ENCODE measurements at places on chromosomes 6 and 20. TPM values are rescaled to one million over a fixed set of nuclear protein-coding genes. Genes with fewer than 3 reads are reported as not detected.

GRCh38 chr6:85490516-85491248 lies 40.8 kb downstream of the NT5E start:
- no peak for DNase-seq

DNA sequence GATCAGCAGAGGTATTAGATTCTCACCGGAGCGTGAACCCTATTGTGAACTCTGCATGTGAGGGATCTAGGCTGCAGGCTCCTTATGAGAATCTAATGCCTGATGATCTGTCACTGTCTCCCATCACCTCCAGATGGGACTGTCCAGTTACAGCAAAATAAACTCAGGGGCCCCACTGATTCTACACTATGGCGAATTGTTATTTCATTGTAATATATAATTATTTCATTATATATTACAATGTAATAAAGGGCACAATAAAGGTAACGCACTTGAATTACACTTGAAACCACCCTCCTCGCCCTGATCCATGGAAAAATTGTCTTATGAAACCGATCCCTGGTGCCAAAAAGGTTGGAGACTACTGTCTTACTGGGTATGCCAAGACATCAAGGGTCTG lies 18.6 kb downstream of the PRKN start:
- DNase-seq, result no peak

GRCh38 chr20:4375881-4376280 lies 345.8 kb upstream of the PRND start:
- DNase-seq, result no peak

DNA sequence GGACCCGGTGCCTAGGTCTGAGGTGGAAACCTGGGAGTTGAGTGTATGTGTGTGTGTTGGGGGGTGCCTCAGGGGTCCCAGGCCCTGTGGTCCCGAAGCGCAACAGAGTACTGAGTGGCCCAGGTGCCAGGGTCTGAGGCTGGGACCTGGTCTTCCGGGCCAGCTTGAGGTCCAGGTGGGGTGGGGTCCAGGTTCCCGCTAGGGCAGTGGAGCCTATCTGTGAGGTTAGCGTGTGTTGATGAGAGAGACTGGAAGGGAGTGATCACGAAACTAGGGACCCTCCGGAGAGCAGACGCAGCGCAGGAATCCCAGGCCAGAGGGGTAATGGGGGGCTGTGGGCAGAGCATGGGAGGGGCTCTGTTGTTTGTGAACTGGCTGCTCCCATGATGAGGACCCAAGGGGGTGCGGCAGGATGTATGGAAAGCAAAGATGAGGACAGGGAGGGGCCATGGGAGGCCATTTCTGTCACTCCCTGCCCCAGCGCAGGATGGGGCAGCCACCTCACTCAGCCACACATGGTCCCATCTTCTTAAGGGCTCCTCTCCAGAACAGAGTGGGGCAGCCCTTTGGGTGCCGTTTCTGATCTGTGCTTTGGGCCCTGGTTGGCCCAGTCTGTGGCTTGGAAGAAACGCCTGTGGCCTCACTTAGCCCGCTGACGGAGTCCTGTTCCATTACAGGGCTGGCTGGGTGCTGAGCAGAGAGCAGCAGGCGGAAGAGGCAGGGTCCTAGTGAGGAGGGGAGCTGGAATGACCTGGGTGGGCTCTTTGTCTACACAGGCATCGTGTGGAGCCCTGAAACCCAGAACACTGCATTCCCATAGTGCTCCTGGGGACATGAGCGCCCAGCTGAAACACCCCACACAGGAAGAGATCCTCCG lies 872 bp downstream of the HSPA12B start:
- DNase-seq, result no peak

- no peak for DNase-seq
These were observed 165.6 kb upstream of the SULF2 start for GRCh38 chr20:47950913-47951283.

DNA sequence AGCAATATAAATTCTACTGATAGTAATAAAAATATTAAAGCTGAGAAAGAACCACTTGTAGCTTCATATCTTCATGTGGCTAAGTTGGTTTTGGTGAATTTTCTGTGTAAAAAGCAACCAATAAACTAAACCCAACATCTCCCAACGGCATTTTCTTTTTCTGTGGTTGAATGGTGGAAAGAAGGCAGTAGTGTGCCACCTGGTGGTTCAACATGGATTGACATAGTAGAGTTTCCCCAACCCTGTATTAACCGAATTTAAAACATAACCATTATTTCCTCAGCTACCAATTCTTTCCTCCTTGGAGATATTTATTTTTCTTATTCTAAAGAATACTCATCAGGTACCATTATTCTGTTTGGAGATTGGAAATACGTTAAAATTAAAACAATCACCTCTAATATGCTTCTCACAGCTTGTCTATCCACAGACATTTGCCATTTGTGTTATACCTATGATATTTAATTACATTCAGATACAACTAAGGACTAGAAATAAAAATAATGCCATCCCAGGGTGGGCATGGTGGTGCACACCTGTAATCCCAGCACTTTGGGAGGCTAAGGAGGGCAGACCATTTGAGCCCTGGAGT lies 117.1 kb upstream of the EEF1E1 start:
- no peak for DNase-seq

DNA sequence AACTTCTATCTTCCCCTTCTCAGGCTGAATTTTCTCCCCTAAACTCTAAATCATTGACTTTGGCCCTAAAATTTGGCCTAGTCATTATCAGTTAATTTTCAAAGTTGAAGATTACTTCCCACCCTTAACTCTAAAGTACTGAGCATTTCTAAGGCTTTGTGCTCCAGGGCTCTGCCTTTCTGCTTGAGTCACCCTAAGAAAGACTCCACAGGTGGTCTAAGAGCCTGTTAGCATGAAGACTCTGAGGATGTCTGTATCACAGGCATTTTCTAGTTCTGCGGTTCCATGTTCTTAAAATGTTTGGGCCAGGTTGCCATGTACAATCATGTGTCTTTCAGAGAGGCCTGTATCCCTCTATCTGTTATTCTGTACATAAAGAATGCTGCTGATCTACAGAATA lies 808.1 kb upstream of the MANEA start:
- DNase-seq, result no peak

DNA sequence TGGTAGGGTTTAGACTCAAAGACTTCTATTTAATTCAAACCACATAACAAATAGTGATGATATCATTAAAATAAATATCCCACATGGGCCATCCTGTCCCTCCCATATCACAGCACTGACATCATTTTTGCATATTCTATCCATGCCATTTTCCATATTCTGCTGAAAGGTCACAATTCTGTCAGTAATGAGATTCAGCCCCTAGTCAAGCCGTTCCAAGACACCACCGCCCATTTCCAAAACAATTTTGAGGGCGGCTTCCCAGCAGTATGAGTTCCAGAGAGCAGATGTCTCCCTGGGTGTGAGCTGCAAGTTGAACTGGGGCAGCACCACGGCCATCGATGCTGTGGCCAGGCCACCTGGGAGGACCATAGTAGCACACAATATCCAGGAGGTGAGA lies 65.1 kb upstream of the PLEKHG1 start:
- DNase-seq, result no peak

- no peak for DNase-seq
These were observed 73.9 kb downstream of the PLG start for GRCh38 chr6:160775792-160776580.

GRCh38 chr6:158781692-158782373 lies 37.3 kb downstream of the EZR start:
- DNase-seq, result no peak

DNA sequence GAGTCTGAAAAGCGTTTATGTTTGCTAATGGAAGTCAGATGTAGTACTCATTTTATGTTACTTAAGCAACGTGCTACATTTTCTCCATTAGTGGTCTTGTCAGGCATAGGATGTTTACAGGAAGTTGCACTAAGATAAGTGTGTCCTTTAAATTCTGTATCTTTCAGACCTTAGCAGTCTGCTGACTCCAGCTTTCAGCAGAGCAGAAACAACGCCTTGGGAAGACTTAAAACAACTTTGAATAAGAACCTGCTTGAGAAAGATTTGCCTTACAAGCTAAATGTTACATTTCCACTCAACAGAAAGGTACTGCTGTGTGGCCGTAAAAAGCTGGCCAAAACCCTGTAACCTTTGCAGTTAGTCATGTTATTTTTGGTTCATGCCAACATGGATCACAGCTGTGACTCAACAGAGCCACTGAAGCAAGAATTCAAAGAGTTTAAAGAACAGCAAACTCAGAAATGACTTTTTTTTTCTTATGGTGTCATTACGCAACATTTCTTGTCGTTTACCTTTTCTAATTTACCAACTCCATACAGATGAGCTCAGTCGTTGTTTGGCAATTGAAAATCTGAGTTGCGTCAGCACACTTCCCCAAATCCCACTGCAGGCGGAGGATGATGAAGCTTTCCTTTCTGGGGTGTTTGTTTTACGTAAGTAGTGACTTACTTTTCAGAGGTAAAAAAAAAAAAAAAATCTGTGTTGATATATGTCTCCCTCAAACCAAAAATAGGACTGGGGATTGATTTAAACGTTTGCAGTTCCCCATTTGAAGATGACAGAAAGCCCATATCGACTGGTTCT lies 27.9 kb upstream of the BMP6 start:
- DNase-seq, result peak; percentile 74

DNA sequence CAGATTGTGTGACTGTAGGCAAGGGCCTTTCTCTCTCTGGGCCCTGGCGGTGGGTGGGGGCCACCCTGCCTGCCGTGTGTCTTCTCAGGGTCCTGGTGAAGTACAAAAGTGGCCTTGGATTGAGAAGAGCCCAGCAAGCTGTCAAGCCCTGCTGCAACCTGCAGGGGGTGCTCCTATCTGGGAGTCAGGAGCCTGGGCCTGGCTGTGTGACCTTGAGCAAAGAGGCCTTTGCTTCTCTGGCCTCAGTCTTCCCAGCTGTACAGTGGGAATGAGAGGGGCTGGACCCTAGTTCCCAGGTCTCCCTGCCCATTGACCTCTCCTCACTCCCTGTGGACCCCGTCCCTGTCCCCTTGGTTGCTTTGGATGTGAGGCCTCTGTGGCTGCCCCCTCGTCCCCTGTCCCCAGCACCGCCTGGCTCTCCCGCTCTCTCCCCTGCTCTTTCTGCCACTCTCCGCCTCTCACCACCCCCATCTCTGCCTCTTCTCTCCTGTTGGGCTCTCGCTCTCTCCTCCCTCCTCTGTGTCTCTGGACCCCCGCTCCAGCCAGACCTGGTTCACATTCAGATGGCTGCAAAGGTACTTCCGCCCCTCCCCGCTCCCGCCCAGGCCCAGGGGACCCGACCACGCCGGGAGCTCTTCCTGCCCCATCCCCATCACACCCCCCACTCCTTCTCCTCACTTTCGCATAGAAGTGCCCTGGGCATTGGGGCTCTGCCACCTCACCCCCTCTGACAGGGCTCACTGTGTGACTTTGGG lies 46.7 kb downstream of the SRC start:
- no peak for DNase-seq

- no peak for DNase-seq
These were observed 75.2 kb downstream of the ZHX3 start for GRCh38 chr20:41242352-41242751.

DNA sequence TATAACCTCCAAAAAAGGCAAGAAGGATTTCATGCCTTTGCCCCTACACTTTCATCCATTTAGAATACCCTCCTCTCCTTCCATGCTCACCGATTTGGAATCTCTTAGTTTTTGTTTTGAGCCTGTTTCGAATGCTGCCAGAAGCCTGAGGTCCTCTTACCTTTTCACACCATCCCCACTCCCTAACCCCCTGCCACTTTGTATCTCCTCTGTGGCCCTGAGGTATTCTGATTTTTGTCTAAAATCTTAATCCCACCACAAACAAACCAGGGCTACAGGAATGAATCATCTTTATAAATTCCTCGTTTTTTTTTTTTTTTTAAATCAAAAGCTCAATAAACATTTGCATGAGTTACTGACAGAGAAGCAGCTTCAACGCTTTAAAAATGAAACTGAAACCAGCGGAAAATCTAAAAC lies 1.6 kb upstream of the RPS12 start:
- no peak for DNase-seq

DNA sequence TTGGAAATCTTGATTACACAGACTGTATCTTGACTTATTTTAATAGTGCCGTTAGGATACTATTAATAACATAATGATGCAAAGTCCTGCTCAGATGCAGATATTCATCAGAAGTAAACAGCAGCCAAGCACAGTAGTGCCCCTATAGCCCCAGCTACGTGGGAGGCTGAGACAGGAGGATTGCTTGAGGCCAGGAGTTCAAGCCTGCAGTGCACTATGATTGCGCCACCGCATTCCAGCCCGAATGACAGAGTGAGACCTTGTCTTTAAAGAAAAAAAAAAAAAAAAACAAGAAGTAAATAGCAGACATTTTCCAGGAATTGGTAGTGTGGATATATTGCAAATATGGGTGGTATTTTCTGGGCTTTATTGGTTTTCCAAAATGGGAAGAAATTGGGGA lies 61.8 kb downstream of the TULP4 start:
- no peak for DNase-seq

- no peak for DNase-seq
These were observed 10.9 kb downstream of the NINL start for GRCh38 chr20:25574411-25574810.

DNA sequence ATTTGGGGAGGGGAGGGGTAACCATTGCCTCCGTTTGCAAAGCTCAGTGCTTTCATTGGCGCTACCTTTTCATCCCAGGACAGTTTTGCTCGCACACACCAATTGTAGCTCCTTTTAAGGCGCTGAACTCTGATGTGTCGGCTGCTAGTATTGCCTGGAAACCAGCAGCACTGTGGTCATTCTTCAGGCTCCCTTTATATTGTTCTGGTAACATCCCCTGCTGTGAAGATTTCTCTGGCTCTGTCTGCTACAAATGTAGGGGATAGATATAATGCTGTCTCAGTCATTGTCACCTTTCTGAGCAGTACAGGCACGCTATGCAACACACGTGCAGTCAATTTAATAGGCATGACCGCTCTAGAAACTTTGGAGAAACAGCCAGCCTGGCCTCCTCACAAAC lies 172.9 kb upstream of the SASH1 start:
- DNase-seq, result peak; percentile 57

DNA sequence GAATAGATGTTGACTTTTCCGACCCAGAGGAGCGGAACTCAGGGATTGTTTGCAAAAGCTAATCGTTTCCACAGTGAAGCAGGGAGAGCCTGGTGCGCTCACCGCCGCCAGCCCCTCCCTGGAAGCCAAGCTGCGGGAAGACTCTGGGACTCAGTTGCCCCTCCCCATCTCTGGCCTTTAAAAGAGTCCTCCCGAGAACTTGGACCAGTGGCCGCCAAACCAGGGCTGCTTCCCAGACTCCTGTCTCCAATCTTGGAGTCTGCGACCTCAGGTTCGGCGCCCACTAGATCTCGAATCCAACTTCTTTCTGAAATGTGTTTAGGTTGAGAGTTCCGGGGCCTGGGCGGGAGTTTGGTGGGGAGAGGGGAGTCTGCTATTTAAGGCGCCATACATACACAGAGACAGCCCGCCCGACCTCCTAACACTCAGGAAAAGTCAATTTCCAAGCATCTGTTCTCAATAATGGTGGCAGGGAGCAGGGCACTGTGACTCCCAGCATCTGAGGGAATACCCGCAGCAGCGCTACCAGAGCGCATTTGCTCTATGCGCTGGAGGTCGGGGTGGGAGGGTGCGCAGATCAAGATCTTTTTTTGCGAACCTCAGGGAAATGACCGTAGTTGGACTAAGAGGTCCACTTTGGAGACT lies 800 bp upstream of the GRIK2 start:
- no peak for DNase-seq

Gene EPPIN
- total RNA-seq, result not detected

Gene VNN1
- 1.2 TPM for total RNA-seq

Gene MATN4
- total RNA-seq, result not detected

Gene PKIB
- not detected for total RNA-seq

Gene RIPOR2
- 4.4 TPM for total RNA-seq

Gene FAM209B
- 0.52 TPM for total RNA-seq

Gene RRAGD
- total RNA-seq, result 31.4 TPM

Gene GCLC
- total RNA-seq, result 57.7 TPM

Gene COL20A1
- total RNA-seq, result not detected

Gene SRC
- total RNA-seq, result 52.2 TPM

Gene C6orf15
- total RNA-seq, result not detected

Gene SIRPG
- not detected for total RNA-seq

Gene NMBR
- total RNA-seq, result not detected
